ENCODE measurements at places on chromosomes 1 and 21.
A peak's percentile ranks its signal among the peaks of the same experiment; 100 is the strongest.

DNA sequence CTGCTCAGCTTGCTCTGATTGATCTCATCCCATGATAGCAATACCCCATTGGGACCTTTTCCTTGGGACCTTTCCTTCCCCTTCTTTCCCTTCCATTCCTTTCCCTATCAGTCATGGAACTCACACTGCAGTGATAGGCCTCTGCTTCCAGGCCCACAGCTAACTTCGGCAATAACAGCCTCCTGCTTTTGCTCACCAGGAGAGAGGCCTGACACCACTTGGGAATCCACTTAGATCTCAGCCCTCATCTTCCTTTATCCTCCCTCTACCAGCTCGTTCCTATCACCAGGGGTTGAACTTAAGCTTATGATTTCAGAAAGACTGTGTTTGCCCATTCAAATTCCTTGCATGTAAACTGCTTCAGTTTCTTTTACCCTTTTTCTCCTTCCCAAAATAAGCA is 11.0 kb upstream of the TIPRL start:
- no peak for DNase-seq

DNA sequence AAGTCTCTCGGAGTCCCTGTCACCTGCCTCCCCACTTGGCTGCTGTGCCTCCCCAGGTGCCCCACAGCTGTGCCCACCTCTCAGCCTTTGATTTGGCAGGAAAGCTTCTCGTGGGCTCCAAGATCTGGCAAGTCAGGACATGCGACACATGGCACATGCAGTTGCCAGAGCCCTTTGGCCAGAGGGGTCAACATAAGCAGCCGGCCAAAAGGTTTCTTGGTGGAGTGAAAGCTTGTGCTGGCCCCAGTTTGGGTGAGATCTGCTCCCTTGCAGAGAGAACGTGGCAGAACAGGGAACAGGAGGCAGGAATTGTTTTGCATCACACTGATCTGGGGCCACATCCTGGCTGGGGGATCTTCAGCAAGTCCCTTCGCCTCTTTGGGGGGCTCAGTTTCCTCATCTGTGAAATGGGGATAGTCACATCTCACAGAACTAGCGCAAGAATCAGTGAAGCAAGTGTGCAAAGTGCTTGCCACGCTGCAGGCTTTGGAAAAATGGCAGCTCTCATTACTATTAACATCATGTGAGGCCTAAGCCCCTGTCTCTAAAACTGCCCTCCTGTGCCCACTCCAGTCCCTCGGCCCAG is 232.6 kb downstream of the TRABD2B start:
- DNase-seq = no peak

DNA sequence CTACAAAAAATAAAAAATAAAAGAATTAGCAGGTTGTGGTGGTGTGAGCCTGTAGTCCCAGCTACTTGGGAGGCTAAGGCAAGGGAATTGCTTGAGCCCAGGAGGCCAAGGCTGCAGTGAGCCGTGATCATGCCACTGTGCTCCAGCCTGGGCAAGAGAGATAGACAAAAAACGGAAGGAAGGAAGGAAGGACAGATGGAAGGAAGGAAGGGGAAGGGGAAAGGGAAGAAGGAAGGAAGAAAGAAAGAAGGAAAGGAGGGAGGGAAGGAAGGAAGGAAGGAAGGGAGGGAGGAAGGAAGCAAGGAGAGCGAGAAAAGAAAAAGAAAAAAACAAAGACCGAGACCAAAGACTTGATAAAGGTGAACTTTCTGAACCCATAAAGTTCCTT is 25.3 kb upstream of the RAP1A start:
- DNase-seq = no peak

DNA sequence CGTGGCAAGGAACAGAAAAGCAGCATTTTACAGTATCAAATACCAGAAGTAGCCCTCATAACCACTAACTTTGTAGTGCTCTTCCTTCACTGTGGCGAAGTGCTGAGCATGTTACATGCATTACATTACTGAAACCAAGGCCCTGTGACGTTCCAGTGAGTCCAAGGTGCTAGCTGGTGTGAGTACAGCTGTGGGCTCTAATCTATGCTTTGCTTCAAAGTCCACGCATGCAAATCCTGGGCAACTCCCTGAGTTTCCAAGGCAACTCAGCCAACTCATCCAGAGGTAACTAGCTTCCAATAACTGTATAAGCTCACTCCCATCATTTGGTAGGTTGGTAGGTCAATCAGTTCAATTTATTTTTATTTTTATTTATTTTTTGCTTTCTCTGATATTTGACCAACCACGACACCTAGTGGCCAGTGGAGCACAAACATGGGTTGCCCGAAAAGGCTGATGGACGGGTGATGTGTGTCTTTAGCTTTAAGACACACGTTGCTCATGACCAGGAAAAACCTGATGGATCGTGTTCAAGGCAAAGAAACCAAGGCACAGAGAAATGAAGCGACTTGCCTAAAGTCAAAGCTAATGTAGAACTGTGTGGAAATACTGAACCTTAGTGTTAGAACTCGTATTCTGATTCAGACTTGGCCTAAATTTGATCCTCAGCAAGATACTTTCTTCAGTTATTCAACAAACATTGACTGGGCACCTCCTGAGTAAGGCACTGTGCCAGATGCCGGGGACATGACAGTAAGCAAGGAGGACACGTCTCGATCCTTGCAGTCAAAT is 73.0 kb downstream of the GNG12 start:
- peak; percentile 40 for DNase-seq

- no peak for DNase-seq
These were observed 48.1 kb upstream of the DAB1 start for GRCh38 chr1:57471995-57472394.

GRCh38 chr1:25338188-25338981 is at the start of gene TMEM50A:
TMEM50A (plus strand) TSS chr1:25338334; CDS start chr1:25340487, 2,153 bp downstream.
- peak; percentile 84 for DNase-seq

DNA sequence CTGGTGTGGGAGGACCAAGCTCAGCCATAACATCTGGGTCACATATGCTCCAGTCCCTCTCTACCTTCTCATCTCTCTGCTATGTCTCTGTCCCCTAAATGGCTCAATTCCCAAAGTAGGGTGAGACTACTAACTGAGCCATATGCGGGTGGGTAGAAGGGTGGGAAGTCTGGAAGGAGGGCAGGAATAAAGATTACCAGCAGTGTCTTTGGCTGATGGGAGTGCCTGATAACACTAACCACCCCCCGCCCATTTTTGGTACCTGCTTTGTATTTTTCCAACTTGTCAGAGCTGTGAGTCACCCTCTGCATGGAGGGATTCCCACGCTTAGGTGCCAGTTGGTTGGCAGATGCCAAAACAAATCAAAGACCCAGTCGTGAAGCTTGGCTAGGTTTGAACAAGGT is 14.9 kb upstream of the SSBP3 start:
- DNase-seq = no peak

DNA sequence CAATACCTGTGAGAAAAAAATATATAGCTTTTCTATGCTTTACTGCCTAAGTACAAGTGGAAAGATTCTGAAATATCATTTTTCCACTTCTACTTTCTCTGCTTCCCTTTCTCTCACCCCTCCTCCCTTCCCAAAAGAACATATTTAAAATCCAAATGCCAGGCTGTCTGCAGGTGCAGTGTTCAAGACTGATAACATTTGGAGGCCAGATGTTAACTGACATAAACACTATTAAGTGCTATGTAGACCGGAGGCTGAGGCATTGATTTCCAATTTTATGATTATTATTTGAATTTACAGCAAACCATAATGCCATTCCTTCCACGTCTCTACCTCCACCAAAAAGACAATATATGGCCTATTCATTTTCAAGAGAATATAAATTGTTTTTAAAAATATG is 296.9 kb upstream of the SGIP1 start:
- no peak for DNase-seq

- DNase-seq = no peak
These were observed 81.9 kb upstream of the GALNT2 start for GRCh38 chr1:229984992-229985612.

- no peak for DNase-seq
These were observed 4.4 kb upstream of the KCNN3 start for GRCh38 chr1:154874465-154874864.

GRCh38 chr1:153422450-153423068 is 6.2 kb downstream of the S100A7A start:
- peak; percentile 35 for DNase-seq

- DNase-seq = no peak
These were observed 3.2 kb upstream of the RXFP4 start for GRCh38 chr1:155938220-155938627.

DNA sequence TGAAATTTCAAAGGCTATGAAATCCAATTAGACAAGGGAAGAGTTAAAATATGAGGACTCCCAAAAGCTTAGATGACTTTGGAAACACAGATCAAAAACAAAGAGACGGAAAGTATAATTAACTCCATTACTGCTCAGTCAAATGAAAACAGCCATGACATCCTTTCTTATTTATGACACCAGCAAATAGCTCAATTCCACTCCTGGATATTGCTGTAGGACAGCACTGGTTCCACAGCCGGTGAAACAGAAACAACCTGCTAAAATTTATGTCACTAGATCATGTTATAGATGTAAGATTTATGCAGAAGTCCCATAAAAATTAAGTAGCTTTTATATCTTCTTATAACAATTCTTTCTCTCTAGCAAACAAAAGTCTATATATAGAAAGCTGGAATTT is 65.6 kb upstream of the RRP15 start:
- no peak for DNase-seq

- DNase-seq = no peak
These were observed 33.2 kb downstream of the KCNA10 start for GRCh38 chr1:110485725-110486124.

DNA sequence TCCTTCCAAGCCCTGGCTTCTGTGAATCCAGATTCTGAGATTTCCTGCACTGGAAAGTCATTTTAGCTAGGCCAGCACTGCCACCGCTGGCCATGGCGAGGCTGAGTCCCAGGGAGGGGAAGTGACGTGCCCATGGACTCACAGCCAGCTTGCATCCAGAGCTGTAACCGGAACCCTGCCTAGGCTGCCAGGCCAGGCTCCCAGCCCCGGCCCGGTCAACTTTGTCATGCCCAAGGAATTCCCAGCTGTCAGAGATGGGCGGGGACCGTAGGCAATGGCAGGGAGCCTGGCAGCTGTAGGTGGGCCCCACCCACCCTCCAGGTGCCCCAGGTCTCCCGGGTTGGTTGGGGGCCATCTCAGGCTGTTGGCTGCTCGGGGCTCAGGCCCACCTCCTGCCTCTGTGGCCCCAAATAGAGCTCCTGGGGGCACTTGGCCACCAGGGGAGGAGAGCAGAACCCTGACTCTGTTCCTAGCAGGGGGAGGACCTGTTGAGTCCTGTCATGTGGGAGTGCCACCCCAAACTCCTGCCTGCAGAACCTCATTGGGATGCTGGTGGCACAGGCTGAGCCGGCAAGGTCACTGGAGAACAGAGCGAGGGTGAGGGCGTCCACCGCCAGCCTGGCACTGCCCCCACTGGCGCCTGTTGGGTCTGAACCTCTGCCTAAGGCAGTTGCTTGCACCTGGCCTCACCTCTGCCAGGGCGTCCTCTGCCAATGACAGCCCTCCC is 57.8 kb downstream of the FOXO6 start:
- peak; percentile 78 for DNase-seq

DNA sequence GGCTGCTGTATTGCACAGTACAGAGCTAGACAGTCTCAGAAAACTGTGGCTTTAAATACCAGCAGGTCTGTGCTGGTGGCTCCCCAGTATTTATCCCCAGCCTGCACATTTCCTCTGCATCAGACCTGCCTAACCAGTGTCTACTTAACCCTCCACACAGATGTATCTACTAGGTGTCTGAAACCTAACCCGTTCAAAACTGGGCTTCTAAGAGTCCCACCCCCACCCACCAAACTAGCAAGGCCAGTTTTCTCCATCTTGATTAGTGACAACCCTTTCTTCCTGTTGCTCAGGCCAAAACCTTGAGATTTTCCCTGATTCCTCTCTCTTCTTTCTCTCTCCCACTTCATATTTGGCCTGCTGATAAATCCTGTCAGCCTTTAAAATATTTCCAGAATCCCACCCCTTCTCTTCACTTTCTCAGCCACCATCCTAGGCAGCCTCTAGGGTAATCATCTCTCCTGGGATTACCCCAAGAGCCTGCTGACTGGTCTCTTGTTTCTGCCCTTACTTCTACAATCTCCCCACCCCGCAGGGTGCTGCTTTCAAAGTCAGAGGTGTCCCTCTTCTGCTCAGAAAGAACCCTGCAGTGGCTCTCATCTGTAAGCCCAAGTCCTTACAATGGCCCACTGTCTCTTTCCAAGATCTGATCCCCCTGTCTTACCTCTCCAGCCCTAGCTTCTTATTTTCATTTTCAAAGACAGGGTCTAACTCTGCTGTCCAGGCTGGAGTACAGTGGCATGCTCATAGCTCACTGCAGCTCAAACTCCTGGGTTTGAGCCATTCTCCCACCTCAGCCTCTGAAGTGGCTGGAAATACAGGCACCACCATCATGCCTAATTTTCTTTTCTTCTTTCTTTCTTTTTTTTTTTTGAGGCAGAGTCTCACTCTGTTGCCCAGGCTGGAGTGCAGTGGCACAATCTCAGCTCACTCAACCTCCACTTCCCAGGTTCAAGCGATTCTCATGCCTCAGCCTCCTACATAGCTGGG is 45.2 kb downstream of the H3-3A start:
- no peak for DNase-seq

GRCh38 chr1:199313444-199313843 is 674.6 kb downstream of the PTPRC start:
- DNase-seq = no peak

- DNase-seq = no peak
These were observed 1.9 kb downstream of the LY9 start for GRCh38 chr1:160797861-160798273.

GRCh38 chr1:62269851-62270495 is 49.3 kb downstream of the KANK4 start:
- no peak for DNase-seq

GRCh38 chr21:42929969-42930368 is 4.5 kb upstream of the ERVH48-1 start:
- DNase-seq = no peak

- no peak for DNase-seq
These were observed 161.1 kb upstream of the IRF2BP2 start for GRCh38 chr1:234770924-234771540.

DNA sequence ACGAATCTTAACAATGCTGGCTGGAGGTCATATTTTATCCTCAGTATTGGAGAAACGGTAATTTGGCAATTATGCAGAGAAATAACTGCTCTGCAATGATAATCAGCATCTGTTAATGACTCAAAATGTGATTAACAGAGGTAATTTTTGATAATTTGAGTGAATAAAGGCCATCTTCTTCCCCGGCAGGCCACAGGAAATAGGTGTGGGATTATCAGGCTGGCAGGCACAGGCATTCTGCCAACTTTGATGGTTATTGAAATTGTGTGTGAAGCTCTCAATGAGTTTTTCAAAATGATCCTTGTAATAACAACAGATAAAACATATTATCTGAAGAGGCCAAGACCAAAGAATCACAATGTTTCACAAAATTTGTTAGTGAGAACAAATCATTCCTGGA is 309.0 kb downstream of the PTGER3 start:
- DNase-seq = no peak

GRCh38 chr1:46180082-46180616 is 3.9 kb upstream of the P3R3URF start:
- no peak for DNase-seq

All from posterior cingulate gyrus (tissue), 11 donors.